Hematopoietic multipotent progenitor cell treated with erythropoietin and hydrocortisone succinate and interleukin-3 and kit ligand, for 15 days (in vitro differentiated cells): ENCODE measurements at places on chromosomes 4 and X.

GRCh38 chr4:177235026-177235425 is 74.6 kb upstream of the NEIL3 start:
- DNase-seq: no peak

DNA sequence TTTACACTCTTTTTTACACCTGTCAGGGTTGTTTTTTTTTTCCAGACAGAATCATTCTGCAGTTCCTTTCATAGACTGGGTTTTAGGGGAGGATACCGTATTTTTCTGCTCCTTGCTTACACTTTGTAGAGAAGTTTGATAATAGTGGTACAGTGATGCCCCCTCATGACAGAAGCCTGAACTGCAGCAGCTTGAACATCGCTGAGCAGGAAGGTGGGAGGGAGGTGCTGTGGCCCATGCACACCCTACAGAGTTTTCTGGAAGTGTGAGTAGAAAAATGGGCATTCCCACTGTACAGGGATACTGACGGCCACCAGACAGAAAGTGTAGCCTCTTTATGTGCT is 54.5 kb downstream of the RAB40A start:
- DNase-seq: peak; percentile 68

DNA sequence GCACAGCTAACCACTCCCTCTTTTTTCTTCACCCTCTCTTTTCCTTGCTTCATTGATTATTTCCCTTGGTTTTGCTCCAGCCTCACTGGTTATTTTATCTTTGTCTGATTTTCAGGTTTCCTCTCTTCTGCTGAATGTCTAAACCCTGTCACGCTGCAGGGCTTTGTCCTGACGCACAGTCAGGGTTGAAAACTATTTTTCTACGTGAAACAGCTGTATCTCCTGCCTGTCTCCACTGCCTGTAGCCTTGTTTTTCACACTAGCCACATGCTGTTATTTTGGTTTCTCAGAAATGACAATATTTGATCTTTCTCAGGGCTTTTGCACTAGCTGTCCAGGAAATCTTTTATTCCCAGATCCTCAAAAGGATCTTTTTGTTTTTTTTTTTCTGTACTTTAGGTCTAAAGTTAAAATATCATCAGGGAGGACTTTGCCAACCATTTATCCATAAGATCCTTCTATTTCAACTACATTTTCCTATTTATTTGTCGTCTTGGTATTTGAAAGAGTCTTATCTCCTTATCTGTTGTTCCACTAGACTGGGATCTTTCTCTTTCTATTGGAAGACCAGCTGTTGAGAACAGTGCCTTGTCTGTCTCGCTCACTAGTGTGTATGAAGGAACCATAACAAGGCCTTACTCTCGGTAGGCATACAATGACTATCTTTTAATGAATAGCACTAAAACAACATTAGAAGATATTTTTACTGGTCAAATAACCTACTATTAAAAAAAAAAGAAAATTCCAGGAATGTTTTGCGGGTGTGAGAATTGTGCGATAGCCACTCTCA is 164.3 kb downstream of the PDHA2 start:
- DNase-seq: no peak

- DNase-seq: no peak
Observed at GRCh38 chr4:168337550-168337940, 19.0 kb upstream of the DDX60 start.

- DNase-seq: no peak
Observed at GRCh38 chr4:155319516-155319915, 57.2 kb downstream of the MAP9 start.

DNA sequence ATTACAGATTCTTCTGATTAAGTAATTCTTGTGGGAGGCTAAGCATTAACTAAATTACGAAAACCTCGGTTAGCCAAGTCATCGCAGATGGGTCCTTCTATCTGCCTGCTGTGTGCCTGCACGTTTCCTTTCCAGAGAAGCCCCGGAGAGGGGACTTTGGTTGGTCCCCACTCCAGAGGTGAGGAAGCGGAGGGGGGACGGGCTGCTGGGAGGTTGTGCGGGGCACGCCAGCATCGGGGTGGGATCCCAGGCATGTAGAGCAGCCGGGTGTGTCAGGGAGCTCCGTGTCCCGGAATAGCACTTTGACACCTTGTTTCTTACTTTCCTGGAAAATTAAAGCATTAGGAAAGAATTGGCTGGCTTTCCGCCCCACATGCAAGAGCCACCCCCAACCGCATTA is 26.6 kb downstream of the PIGG start:
- DNase-seq: no peak

- no peak for DNase-seq
Observed at GRCh38 chr4:4912155-4912554, 52.7 kb downstream of the MSX1 start.

DNA sequence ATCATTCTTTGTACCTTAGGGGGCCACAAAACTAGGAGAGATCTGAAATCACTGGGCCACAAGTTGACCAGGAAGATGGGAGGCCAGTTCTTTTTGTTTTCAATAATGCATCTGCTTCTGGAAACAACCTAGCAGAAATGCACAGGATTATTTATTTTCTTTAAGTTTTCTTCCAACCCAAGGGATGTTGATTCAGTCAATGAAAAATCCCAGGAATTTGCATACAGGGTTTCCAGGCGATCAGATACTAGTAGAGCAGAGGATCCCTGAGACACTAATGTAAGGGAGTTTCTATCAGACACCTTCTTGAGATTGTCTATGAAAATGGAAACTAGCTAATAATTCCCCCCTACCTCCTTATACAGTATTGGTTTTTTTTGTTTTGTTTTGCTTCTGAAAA is 7.4 kb downstream of the ATOH1 start:
- DNase-seq: no peak

DNA sequence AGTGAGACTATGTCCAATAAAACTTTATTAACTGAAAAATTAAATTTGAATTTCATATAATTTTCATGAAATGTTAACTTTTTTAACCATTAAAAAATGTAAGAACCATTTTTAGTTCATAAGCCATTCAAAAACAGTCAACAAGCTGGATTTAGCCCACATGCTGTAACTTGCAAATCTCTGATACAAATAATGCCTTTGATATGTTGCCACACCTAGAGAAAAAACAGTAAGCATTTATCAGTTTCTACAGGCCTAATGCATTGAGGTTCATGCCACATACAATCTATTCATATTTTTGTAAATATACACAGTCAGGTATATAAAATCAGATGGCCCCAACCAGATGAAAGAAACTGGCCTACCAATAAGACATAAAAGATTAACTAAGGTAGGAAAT is 52.8 kb downstream of the LCORL start:
- no peak for DNase-seq

- no peak for DNase-seq
Observed at GRCh38 chrX:102976286-102976685, 39.2 kb downstream of the RAB40AL start.

DNA sequence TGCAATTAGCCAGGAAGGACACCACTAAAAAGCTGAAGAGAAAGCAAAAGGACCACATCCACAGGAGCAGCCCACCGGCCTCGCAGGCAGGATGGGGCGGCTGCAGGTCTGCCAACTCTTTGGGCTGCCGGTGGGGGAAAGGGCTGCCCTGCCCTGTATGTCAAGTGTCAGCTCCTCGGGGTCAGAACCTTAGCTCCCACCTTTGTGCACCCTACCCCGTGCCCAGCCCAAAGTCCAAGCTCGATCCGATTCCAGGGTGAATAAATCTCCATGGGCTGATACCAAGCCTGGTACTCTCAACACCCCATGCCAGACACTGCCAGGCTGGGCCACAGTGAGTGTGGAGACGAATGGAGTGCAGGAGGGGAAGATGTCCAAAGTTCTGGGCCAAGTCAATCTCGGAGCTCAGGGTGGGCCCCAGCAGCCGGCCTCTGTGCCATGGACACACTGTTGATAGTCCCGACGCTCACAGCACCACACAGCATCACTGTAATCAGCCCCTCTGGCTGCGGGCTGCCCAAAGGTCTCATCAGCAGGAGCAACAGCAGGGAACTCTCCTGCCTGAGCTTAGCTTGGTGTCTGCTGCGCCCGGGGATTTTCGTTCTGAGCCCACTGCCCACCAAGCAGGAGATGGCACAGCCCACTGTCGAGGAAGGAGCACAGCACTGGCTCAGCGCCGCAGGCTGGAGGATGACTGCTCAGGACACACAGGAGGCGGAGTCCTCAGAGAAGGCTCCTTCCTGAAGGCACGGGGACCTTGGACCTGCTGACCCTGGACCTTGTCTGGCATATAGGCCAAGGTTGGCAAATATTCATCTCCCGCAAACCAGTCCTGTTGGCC is 84.4 kb downstream of the JAKMIP1 start:
- DNase-seq: no peak

GRCh38 chrX:5907207-5907606 is 321.5 kb downstream of the NLGN4X start:
- no peak for DNase-seq

GRCh38 chr4:30768277-30768676 is 48.1 kb downstream of the PCDH7 start:
- DNase-seq: no peak

DNA sequence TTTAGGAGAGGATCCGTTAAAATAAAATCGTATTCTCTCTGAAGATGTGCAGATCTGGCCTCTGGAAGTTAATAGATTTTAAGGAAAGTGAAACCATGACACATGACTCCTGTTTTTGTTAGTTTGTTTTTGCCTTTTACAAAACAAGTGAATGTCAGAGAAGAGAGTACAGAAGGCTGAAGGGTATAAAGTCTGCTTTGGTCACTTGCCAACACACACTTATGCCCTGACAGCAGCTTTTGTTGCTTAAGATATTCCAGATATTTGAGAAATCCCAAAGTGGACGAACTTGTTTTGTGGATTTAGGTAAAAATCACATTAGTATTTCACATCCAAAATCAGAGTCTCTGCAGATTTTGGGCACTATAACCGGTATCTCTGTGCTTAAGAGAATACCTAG is 192.4 kb upstream of the RASGEF1B start:
- no peak for DNase-seq
